ENCODE measurements at places on chromosomes 3 and 15. TPM values are rescaled to one million over a fixed set of nuclear protein-coding genes. Genes with fewer than 3 reads are reported as not detected.

DNA sequence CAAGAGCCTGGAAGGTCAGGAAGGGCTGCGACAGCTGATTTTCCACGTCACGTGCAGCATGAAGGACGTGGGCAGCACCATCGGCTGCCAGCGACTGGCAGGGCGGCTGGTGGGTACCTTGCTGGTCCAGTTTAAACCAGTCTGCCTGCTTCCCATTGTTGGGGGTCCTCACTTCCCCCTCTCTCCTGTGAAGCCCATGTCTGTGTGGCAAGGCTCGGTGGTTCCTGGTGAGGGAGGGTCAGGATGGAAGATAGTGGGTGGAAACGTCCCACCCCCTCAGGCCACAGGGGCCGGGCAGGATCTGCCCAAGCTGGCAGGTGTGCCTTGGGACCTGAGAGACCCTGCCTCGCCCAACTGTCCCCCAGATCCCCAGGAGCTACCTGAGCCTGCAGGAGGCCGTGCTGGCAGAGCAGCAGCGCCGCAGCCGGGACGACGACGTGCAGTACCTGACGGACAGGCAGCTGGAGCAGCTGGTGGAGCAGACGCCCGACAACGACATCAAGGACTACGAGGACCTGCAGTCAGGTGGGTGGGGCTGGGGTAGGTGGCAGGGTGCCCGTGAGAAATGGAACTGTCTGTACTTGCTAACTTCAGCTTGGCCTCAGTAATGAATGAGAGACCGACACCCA, 108.2 kb downstream of the LRRK1 start:
- no peak for DNase-seq

- DNase-seq, result no peak
Observed at GRCh38 chr15:71489570-71489969, 320.8 kb upstream of the NR2E3 start.

GRCh38 chr3:173410849-173411248, 13.3 kb downstream of the NLGN1 start:
- DNase-seq, result no peak

GHSR gene
- not detected for total RNA-seq

C3orf70 gene
- 22.7 TPM for total RNA-seq

GRCh38 chr3:113232342-113232741, 21.0 kb downstream of the BOC start:
- no peak for DNase-seq

DNA sequence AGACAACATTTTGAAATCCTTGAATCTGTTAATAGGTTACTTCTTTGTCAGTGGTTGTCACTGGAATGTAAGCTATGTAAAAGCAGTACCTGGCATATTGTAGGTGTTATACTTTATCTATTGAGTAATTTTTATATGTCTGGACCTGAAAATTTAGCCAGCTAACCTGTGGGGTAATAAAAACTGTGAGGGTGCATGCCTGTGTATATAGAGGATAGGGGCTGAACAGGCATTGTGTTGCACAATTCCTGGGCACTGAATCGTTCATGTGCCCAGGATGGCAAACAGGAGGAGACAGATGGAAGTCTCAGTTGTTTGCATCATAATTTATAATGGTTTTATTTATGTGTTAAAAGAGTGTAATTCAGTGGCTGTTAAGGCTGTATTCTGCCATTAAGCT, 67.1 kb downstream of the ARMC8 start:
- DNase-seq, result no peak

DNA sequence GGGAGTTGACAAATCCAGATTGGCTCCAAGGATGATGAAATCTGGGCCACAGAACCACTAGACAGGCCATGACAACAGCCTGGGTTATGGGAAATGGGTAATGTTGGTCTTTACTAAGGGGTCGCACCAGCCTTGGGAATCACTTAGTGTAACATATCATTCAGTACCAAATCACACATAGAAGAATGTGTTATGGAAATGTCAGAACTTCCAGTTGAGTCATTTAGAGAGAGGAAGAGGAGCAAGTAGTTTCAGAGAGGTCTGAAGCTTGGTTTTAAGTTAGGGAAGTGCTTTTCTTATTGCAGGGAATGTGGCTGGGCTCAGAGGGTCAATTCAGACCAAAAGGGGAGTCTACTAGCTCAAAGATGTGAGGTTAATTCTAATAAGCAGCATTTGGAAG, 241.6 kb upstream of the ZPLD1 start:
- no peak for DNase-seq

REC114 gene
- not detected for total RNA-seq

DNA sequence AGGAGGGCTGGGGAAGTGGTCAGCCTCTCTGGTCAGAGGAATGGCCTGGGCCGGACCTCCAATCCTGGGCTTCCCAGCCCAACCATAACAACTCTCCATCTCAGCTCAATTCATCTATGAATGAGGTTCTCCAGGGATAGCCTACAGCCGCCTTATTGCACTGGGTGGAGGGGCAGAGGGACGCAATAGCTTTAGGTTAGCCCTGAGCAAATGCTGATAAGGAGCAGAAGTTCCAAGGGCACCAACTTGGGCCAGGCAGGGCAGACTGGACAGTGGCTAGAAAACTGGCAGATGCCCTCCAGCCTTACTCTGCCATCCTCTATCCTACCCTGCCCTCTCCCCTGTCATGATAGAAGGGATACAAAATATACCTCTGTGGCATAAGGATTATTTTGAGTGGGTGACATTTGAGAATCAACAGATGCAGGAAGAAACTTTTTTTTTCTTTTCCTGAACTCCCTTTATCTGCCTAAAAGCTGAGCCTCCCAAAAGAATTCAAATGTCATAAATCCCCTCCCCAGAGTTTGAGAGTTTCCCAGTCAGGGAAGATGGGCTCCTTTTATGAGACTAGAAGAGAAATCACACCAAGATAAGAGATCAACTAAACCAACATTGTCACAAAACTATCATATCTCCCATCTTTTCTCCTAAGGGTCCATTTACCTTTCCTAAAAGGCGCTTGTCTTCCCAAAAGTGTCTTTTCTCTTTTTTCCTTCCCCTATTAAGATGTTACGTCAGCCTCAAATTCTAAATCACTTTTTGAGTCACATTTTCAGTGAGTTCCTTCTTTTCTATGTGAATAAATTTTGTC, 40.4 kb upstream of the C15orf39 start:
- no peak for DNase-seq

DNA sequence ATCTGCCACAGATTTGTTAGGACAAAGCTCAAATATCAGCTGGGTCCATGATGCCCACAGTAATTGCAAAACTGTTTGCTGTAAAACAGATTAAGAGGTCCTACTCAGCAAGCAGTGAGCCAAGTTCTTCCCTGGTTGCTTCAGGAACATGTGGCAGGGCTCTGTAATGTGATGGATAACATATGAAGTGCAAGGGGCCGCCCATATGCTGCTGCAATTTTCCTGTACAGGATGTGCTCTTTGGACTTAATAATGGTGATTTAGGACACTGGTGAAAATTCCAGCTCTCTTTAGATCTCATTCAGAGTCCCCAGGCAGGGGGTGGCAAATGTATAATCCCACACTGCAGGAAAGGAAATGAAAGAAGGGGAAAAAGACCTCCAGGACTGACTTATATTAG, 289.4 kb downstream of the LSAMP start:
- DNase-seq, result no peak

MUSTN1 gene
- 21.0 TPM for total RNA-seq

DNA sequence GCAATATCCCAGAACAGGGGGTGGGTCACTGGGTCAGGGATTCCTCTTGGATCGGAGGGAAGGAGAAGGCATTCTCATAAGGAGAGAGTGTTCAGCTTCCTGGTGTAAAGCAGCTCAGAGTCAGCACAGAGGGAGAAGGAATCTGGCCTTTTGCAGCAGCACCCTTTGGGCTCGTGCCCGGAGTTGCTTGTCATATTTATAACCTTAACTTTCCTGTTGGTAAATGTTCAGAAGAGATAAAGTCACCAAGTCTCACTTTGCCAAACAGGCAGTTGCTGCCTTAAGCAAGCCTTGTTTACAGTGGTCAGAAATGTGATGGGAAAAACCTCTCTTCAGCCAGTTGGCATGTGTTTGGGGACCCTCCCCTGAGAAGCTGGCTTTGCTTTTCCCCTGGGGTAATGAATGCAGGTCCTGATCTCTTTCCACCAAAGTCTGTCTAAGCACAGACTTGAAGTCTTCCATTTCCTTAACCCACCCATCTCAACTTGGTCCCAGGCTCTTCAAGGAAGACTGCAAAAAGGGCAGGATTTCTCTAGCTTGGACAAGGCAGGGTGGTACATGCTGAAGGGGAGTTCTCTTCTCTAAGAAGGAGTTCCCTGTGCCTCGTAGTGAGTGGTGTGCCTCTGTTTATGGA, 206.9 kb upstream of the BHLHE40 start:
- peak; percentile 61 for DNase-seq

DNA sequence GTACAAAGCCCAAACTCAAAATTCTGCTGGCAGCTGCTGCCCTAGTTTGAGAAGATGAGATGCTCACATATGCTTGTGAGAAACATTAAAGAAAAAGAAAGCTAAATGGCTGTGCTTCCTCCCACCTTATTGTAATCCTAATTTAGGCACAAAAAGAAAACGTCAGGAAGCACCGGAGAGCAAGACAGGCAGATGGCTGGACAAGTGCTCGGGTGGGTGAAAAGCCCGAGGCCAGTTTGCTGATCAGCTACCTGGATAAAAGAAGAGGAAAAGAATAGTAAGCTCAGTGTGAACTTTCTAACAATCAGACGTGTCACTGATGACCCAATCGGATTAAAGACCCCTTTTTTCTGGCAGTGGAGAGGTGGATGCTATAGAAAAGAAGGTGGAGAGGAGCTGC, 368.0 kb upstream of the ATP10A start:
- DNase-seq, result no peak

SAMD7 gene
- not detected for total RNA-seq

DNA sequence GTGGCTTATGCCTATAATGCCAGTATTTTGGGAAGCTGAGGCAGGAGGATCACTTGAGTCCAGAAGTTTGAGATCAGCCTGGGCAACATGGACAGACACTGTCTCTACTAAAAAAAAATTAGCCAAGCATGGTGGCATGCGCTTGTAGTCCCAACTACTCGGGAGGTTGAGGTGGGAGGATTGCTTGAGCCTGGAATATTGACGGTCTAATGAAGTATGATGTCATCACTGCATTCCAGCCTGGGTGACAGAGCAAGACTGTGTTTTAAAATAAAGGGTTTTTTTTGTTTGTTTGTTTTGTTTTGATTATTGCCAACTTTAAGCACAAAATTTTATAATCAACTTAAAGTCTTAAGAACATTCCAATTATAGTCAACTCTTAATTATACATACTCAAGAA, 6.8 kb downstream of the PLSCR1 start:
- no peak for DNase-seq

GNAT1 gene
- total RNA-seq, result not detected

- no peak for DNase-seq
Observed at GRCh38 chr3:154244644-154245043, 79.6 kb downstream of the DHX36 start.

DNA sequence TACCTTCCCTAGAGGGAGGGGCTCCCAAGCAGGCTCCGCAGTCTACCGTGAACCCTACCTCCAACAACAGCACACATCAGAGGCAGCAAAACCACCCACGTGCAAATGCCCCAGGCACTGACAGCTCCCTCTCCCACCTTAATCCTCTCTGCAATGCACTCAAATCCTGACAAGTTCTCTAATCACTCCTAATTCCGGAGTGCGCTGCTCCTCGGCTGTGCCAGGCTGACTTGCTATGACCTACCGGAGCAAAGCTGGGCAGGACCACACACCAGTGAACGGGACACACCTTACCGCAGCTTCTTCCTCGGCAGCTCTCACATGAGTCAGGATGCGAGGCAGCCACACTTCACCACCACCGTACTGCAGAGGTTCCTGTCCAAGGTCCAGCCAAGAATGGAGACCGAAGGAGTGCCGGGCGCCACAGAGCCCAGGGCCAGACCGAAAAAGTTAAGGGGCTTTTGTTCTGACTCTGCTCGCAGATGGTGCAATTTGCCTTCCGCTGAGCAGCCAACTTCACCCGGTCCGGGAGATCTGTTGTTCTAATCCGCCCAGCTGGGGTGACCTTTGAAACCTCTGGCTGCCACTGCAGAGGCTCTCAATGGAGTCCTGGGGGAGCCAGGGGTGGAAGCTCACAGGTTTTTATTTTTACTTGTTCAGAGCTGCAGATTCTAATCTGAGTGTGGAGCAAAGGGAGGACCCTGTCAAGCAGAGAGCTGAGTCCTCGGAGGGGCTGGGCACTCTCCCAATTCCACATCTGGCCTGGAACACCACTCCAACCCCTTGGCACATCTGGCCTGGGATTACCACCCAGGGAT, 84.4 kb downstream of the MYLK start:
- DNase-seq, result no peak

CAV3 gene
- total RNA-seq, result not detected

DNA sequence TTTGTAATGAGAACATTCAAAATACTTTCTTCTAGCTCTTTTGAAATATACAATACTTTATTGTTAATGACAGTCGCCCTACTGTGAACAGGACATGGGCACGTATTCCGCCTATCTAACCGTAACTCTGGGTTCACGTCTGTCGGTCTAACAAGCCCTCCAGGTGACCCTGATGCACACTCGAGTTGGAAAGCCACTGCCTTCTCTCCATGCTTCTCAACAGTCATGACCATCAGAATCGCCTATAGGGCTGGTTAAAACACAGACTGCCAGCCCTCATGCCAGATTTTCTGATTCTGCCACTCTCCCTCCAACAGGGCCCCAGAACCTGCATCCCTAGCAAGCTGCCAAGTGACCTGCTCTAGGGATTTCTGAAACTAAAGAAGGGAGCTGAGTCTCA, 140.2 kb downstream of the FOXP1 start:
- no peak for DNase-seq

GRCh38 chr3:38003371-38003816, 12.8 kb downstream of the VILL start:
- no peak for DNase-seq

DNA sequence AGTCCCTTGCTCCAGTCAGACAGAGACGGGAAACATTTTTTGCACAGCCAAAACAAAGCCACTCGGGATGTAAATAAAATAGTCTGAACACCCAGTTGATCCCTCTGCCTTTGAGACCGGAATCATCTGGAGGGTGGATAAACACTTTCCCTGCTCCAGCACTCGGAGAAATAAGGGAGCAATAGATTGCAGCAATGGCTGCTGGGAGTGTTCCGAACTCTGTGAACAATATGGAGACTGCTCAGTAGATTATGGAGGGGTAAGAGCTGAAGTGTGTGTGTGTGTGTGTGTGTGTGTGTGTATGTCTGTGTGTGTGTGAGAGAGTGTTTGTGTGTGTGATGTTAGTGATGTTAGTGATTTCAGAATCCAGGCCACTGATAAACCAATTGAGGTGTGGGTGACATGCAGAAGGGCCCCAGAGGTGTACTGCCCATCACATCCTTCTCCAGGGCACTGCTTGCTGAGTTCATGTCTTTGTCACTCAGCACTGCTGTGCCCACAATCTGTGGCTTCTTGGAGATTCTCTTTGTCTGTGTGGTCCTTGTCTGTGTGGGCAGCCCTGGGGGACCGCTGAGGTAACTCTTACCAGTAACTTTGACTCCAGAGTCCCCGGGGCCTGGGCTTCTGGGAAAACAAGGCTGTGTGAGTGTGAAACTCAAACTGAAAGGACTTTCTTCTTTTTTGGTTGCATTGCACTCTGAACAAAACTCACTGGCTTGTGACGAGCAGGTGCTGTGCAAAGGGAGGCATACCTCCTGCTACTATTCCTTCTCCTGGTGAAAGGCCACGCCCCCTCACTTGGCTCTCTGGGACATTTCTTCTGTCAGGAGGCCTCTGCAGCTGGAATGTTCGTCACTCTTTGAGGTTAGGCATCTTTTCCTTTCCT, 23.0 kb downstream of the CRYGS start:
- DNase-seq, result no peak
